LHCN-M2 (cell line): ENCODE measurements at places on chromosomes 12 and 14. TPM values are rescaled to one million over a fixed set of nuclear protein-coding genes. Genes with fewer than 3 reads are reported as not detected.

A2M gene
- 0.06 TPM in 1 of 2 replicates, not detected in the other for total RNA-seq

FNTB gene
- 13.9 and 17.4 TPM in 2 replicates for total RNA-seq

DNA sequence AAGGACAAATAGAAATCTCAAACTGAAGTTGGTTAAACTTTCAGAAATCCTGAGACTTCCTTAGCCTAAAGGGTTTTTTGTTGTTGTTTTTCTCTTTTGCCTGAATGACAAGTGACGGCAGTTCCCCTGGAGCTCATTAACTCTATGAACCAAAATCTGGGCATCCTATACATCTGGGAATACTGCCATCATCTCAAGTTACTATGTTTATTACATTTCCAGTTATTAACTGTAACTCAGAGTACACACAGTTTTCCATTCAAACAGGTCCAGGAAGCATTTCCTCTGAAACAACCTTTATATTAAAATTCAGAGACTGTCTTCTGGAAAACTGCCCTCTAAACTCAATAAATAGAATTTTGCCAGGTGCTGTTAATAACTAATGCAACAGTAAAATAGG is 55.6 kb upstream of the CDKL1 start:
- no peak for DNase-seq

DNA sequence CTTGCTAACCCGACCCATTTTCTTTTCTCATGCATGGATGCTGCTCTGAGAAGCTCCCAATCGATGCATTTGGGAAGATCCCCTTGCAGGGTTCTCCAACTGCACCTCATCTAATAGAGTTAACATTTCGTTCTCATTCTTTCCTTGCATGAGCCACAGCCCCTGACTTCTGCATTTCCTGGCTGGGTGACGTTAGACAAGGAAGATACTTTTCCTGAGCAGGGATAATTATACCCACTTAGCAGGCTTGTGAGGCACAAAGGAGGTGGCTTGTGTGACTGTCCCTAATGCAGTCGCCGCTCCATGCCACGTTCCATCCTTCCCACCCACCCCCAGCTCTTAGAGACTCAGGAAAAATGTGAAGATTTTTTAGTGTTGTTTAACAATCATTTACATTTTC is 195.1 kb downstream of the CHST11 start:
- no peak for DNase-seq

DNA sequence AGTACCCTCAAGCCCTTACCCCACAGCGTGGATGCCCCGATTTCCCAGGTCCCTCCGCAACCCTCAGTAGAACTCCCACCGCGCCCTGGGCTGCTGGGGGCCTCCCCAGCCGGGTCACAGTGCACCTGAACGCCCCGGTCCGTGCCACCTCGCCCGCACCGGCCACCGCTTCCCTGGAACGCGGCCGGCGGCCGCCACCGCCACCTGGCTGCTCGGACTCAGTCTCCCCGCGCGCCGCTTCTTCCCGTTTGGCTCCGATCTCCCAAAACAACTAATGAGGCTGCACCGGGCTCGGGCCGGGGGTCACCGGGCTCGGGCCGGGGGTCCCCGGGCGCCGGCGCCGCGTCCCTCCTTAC is 1.0 kb downstream of the ITPK1 start:
- DNase-seq: no peak

- no peak for DNase-seq
Measured at GRCh38 chr12:91515944-91516694, 333.5 kb upstream of the DCN start.

DNA sequence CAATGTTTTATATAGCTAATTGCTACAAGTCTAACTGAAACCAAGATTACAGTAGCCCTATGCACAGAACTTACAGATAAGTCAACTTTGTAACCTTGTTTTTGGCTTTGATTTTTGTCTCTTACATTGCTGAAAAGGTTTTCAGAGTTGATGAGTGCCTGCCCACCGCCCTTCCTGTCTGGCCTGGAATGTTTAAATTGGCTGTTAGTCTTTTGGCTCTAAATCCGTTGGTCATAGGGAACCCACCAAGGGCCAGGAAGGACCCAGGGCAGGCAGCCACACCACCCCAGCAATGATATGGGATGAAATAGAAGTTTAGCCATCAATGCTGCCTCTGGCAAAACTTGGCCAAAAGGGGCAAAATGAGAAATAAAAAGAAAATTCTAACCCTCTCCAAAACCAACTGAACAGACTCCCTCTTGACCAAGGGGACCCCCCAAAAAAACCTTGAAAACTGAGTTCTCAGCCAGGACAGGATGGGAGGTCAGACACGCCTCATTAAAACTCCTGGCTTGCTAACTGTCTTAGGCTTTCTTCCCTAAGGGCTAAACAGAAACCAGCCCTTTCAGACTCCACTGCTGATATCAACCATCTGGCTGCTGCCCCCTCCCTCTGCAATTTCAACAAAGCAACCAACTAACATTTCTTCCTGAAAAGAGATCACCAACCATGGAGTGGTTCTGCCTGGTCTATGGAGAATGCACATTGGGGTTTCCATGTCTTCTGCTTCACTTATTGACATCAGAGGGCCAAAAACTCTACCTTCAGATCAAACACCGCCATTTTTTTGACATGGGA is 242.1 kb upstream of the NOS1 start:
- DNase-seq: no peak
